ENCODE measurements at places on chromosomes 5 and 9.

DNA sequence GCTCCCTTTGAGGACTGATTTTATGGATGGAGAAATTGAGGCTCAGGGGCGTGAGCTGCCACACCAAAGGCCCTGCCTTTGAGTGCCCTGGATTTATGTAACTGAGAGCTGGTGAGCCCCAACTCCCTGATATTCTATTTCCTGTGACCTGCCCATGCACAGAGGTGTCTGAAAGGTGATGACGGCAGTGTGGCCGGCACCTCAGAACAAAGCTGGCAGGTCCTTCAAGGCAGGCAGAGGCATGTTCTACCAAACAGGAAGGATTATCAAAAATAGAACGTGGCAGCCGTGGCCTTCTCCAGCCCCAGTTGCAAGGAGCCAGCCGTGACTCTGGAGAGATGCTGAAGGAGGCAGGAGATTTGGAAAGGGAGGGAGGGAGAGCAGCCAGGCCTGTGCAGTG lies 36.2 kb downstream of the INSYN2B start:
- DNase-seq: no peak

DNA sequence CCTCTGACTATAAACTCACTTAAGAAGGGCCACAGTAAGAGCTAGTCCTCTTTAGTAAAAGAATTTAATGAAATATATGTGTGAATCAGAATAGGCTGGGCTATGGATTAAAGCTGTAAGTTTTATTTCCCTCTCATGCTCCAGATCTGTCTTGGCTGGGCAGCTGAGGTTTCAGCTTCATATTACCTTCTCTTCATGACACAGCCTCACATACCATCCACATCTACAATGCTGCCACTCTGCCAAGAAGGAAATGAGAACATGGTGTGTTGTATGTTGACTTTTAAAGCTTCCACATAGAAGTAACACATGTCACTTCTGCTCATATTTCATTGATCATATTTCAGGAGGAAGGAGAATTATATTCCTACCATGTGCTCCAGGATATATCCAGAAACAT lies 776.0 kb upstream of the ACO1 start:
- no peak for DNase-seq

- no peak for DNase-seq
These were observed 11.2 kb upstream of the RIC1 start for GRCh38 chr9:5617749-5618148.

DNA sequence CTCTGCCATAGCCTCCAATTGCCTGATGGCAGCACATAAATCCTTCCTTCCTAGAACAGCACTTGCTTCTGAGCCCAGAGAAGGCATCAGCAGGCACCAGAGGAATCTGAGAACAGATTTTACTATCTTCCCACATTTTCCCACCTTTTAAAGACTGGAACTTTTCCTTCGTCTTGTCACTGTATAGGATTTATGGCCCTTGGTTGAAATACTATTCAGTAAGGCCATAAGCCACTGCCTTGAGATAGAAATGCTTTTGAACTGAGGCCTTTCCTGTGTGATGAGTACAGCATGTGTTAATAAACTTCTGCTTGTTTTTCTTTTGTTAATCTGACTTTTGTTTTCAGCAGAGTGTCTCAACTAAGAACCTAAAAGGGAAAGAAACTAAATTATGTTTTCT lies 84.3 kb downstream of the MRPS27 start:
- no peak for DNase-seq

GRCh38 chr9:91727316-91727861 lies 222.6 kb downstream of the ROR2 start:
- no peak for DNase-seq

DNA sequence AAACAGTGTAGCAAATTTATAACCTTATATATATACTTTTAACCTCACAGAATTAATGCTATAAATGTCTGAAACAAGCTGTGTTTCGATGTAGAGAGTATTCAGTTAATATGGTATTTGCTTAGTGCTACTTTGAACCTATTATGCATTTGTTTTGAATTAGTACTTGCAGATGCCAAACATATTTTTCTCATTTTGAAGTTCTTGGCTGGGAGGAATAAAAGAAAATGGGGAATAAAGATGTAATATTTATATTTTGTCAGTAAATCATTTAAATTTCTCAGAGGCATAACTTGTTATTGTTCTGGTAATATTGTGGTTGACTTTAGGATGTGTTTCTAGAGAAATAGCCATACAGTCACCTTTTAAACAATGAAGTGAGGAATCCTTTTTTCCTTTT lies 175.9 kb upstream of the IZUMO3 start:
- DNase-seq: no peak

GRCh38 chr5:130479045-130479804 lies 575.0 kb downstream of the CHSY3 start:
- DNase-seq: no peak

GRCh38 chr5:82222597-82223574 lies 55.3 kb downstream of the RPS23 start:
- no peak for DNase-seq

DNA sequence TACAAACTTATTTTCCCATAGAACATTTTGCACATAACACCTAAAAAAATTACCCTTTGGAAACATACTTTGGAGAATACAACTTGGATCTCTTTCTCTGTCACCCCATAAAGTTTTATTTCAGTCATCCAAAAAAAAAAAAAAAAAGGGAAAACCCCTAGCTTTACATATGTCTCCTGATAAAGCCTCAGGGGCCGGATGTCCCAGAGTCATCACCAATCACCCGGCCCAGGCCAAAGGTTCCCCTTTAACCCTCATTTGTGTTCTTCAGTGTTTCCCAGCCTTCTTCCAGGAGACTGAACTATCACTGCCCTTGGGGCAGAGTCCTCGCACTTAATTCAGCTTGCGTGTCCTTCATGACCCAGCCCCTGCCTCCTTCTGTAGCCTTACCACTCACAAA lies 28.8 kb downstream of the ANXA6 start:
- DNase-seq: no peak

- DNase-seq: no peak
These were observed 12.4 kb downstream of the PCAT7 start for GRCh38 chr9:94567271-94567670.

- DNase-seq: peak; percentile 75
These were observed 71.8 kb upstream of the TAF11L2 start for GRCh38 chr5:17426104-17426749.

- no peak for DNase-seq
These were observed 81.3 kb downstream of the OXCT1 start for GRCh38 chr5:41788941-41789368.

- DNase-seq: no peak
These were observed 281.9 kb upstream of the PUM3 start for GRCh38 chr9:3125602-3126405.

- DNase-seq: no peak
These were observed 92.8 kb upstream of the SLC44A1 start for GRCh38 chr9:105151686-105151995.

- no peak for DNase-seq
These were observed 147.7 kb downstream of the SIL1 start for GRCh38 chr5:139050432-139050831.

- DNase-seq: no peak
These were observed 12.0 kb upstream of the HTR4 start for GRCh38 chr5:148666353-148666752.

GRCh38 chr9:629146-629545 lies 212.4 kb upstream of the DMRT1 start:
- no peak for DNase-seq

GRCh38 chr5:37803487-37803886 lies 36.4 kb downstream of the GDNF start:
- no peak for DNase-seq

DNA sequence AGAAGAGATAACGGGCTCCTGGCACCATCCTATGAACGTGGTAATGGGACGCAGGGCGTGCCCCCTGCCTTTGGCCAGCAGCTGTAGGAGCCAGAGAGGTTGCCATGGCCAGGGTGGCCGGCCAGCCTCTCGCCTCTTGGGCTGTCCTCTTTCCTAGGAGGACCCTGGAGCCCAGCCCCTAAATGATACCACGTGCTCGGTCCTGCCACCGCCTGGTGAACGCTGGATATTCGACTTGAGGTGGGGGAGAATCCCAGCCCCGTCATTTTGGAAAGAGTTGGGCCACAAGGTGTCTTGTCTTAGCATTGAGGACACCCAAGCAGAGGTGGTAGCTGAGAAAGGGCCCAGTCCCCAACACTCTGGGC lies 391 bp upstream of the NRG2 start:
- DNase-seq: no peak

- DNase-seq: no peak
These were observed 50.3 kb downstream of the SNCAIP start for GRCh38 chr5:122362361-122362760.

All from NCI-H1417 treated with DMSO at 0.1 percent for 48 hours (cell line).